ENCODE measurements at places on chromosomes 16 and 17.
A peak's percentile ranks its signal among the peaks of the same experiment; 100 is the strongest.

DNA sequence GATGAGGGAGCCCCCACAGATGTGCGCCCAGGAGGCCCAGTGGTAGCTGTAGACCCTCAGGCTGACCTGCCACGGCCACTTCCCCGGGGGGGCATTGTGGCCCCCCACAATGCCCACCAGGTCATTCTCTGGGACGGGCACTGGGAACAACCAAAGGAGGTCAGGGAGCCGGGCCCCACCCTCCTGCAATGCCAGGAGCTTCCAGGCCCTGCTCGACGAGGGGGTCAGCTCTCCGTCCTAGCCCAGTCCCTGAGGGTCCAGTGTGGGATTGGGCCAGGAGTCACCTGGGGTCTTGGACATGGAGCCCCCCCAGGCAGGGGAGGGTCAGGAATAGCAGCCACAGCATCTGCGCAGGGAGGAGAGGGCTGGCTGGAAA lies 7.0 kb downstream of the TPSD1 start:
- DNase-seq: no peak

GRCh38 chr16:16166085-16166484 lies 57.2 kb downstream of the ABCC6 start:
- DNase-seq: no peak

DNA sequence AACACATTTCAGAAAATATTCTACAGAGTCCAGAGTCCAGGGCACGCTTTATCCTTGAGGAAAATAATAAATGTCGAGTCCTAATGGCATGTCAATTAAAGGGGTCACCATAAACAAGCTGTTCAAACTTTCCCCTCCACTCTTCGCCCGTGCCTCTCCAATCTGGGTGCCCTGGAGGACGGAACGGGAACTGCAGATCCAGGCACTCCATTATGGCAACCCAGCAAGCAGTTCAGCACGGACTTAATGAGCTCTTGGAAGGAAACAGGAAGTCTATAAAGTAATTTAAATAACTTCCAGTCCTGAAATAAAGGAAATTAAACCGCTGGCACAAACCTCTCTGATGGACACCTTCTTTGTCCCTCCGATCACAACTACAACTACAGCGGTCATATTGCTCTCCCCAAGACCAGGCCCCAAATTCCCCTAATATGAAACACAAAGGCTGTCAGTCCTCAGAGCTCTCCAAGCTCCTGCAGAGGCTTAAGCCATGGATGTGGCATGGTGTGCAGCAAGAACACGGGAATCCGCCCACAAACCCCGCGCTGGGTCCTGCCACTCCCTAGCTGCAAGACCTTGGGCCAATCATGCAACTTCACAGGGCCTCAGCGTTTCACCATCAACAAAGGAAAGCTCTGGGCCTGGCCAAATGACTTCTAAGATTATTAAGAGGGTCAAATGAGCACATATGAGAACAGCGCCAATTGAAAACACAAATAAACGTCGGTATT lies 52.6 kb downstream of the ZFHX3 start:
- DNase-seq: peak; percentile 62

- DNase-seq: no peak
Observed at GRCh38 chr17:14693382-14693781, 392.5 kb downstream of the HS3ST3B1 start.

DNA sequence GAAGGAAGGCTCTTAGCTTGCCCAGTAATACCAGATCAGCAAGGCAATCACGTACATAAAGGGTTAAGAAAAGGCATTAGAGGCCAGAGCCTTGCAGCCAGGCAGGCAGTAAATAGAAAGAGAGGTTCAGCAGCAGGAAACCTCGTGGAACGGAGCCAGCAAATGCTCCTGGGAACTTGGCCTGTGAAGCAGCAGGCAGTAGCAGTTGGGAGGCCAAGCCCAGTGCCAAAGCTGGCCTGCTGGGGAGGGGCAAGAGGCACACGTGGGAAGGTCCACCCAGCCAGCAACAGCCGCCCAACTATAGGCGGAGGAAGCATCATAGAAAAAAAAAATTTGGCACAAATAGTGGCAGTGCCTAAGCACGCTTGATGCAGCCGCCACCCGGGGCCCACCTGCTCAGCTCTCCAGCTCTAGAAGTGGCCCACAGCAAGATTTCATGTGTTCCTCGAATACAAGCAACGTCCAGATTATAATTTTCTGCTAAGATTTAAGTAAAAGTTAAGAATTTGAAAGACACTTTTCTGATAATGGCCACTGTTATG lies 2339.5 kb downstream of the TP53TG3F start:
- DNase-seq: no peak

DNA sequence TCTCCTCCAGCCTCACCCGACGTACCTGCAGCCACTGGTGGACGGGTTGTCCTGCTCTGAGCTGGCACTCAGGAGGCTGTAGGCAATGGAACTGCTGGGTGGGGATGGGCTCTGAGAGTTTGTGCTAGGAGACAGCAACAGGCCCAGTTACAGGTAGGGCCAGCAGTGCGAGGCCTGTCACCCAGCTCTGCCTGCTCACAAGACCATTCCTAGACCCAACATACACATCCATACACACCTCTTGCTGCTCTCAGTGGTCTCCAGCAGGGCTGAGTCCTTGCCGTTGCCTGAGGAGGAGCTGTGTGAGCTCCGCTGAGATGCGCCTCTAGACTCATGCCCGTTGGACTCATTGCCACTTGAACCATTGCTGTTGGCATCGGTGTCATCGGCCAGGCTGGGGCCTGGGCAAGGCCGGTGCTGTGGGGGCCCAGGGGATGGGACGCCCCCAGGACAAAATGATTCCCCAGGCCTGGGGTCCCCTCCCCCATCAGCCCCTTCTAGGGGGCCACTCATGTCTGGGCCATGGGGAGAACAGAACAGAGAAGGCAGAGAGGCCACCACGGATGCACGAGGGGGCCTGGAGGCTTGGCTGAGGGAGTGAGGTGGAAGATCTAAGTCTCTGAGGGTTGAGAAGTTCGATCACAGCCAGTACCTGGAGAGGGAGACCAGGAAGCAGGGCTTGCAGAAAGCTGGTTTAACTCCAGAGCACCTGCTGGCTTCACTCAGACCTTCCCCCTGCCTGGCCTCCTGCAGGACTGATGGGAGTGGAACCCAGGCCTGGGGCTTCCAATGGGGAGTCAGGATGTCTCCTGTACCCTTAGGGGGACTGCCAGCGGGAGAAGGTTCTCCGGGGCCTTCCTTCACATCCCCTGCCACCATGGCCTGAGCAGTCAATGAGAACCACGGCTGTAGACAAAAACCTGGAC lies 1.7 kb downstream of the PER1 start:
- no peak for DNase-seq

- DNase-seq: no peak
Observed at GRCh38 chr17:76501827-76502307, 644 bp upstream of the RHBDF2 start.

DNA sequence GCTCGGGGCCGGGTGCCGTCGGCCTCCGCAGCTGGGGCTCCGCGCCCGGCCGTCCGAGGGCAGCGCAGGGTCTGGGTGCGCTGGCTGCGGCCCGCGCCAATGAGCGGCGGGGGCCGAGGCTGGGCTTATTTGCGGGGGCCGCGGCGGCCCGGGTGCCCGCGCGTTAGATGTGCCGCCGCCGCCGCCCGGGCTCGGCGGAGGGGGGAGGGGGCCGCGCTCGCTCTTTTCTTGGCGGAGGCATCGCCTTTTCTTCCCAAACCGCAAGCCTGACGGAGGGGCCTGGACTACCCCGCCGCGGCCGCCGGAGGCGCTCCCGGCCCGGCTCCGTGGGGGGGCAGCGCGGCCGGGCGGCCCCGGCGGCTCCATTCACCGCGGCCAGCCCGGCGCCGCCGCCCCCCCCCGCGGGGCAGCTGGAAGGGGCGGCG lies at the start of gene NOTUM:
TSS of gene NOTUM (minus strand) at position 101 of the 425 bp plus-strand sequence. CDS start 278 bp downstream, outside the sequence.
- DNase-seq: peak; percentile 77

DNA sequence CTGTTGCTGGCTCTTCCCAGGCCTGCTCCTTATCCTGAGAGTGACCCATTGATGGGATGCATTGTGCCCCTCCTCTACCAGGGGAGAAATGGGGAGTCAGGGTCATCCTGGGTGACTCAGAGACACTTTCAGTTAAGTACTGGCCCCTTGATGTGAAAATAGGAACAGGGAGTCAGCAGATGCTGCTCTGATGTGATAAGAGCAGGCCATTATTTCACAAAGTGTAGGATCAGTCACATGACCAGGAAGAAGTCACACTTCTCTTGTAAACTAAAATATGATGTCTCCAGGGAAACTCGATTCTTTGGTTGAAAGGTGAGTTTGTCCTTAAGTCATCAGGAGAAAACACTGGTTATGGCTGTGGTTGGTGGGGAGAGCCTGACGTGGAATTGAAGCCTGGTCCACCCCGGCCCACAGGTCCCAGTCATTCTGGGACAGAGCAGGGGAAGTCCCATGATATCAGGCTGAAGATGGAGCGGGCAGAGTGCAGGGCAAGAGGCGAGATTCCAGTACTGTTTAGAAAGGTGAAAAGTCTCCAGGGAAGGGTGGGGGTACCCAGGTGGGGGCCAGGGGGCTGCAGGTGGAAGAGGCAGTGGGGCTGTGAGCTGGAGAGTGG lies 88.6 kb upstream of the NLRP1 start:
- no peak for DNase-seq

- no peak for DNase-seq
Observed at GRCh38 chr17:18105027-18105426, 3.5 kb upstream of the MYO15A start.
